ENCODE measurements at places on chromosomes 2 and 18.
A peak's percentile ranks its signal among the peaks of the same experiment; 100 is the strongest.

DNA sequence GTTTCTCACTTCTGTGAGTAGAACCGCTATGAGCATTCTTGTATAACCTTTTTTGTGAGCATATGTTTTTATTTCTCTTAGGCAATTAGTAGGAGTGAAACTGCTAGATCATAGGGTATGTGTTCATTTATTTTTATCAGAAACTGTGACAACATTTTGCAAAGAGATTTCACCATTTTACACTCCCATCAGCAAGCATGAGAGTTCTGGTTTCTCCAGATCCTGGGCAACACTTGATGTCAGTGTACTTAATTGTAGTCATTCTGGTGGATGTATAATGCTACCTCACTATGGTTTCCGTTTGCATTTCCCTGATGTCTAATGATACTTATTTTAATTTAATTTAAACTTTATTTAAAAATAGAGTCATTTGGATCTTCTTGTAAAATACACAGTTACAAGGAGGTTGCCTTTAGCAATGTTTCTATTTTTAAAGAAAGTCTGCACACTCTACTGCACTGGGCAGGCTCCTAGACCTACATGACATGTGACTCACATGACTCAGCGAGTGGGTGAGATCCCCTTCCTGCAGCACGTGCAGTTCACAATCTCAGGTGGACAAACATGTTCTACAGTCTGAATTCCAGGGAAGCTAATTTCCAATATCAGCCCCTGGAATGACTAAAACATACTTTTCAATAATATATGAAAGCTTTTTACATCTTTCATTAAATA, 127.0 kb upstream of the BCL2L11 start:
- DNase-seq, result peak; percentile 87

GRCh38 chr2:159044804-159045286, 76.4 kb downstream of the TANC1 start:
- DNase-seq, result no peak

- no peak for DNase-seq
Observed at GRCh38 chr18:40524881-40525280, 1430.2 kb upstream of the PIK3C3 start.

- DNase-seq, result no peak
Observed at GRCh38 chr18:9915291-9916076, 1.7 kb downstream of the VAPA start.

DNA sequence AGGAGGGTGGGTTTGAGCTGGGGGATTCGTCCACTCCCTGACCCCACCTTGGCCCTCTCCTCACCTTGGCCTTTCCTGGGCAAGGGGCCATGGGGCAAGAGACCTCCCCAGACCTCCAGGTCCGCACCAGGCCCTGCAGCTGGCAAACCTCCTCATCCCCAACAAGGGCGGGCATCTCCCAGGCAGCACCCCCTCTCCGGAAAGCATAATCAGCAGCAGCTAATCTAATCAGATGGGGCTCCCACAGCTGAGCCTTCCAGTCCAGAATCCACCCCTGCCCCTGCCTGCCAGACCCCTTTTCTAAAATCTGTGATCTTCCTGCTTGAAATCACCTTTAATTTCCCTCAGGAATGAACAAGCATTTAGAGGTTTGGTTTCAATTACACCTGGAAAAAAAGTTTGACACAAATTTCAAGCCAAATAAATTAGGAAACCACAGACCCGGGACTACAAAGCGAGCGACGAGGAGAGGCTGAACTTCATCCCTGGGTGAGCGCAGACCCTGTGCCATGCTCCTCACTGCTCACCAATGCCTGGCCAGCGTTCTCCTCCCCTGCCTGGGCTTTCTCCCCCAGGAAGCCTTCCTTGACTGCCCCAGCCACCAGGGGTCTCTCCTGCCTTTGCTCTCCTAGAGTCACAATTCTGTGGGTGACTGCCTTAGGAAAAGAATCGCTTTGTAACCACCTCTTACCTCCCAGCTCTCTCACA, 143.0 kb upstream of the MYCN start:
- no peak for DNase-seq

- peak; percentile 92 for DNase-seq
Observed at GRCh38 chr2:27249891-27250651, 12.8 kb downstream of the SLC30A3 start.

DNA sequence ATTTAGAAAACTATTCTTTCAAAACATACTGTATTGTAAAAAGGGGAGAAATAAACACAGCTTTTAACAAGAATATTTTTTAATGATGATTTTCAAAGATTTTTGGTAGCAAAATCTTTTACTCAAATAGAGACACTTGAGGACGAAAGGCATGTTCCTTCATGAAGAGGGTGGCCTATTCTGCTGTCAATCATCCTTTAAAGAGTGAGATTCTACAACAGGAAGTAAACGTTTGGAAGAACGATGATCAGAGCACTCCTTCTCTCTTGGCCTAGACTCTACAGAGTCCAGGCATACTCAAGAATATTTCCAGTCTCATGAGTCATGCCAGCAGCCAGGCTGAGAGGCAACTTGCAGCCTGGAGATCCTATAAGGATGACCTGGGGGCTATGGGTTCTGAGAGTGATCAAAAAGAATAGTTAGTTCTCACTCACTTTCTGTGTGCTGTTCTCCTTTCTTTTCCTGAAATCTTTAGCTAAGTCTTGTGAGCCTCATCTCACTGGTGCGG, 62.4 kb upstream of the TCF4 start:
- DNase-seq, result no peak

DNA sequence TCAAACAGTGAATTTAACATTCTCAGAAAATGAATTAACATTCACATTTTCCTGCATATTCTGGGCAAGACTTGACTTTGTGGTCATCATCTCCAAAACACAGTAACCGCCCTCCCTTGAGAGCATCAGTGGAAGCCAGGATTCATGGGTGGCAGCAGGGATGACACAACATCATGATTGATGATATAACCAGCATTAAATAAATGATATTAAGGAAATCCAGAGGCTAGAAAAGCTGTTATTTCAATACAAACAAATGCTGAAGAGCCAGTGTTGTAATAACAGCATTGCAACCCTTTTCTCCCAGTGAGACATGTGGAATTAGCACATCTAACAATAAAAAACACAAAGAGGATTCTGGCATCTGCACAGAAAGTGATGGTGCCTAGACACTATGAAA, 41.1 kb downstream of the CDC42EP3 start:
- DNase-seq, result no peak

DNA sequence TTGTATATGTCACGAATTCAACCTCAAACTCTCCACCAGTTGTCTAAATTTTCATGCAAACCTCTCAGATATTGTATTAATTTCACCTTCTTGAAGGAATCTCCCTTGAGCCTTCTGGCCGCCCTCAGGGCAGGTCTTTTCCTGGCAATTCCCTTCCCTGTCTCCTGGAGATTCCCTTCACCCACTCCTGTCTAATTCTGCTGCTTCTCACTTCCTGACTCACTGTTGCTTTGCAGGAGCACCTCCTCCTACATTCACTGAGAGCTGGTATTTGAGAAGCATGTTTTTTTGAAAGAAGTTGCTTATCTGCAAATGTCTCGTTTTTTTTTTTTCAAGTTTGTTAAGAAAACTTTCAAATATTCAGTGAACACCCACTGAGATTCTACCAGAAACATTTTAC, 79.9 kb upstream of the OTOS start:
- DNase-seq, result no peak

GRCh38 chr18:50671376-50671775, 111.5 kb downstream of the MAPK4 start:
- no peak for DNase-seq

DNA sequence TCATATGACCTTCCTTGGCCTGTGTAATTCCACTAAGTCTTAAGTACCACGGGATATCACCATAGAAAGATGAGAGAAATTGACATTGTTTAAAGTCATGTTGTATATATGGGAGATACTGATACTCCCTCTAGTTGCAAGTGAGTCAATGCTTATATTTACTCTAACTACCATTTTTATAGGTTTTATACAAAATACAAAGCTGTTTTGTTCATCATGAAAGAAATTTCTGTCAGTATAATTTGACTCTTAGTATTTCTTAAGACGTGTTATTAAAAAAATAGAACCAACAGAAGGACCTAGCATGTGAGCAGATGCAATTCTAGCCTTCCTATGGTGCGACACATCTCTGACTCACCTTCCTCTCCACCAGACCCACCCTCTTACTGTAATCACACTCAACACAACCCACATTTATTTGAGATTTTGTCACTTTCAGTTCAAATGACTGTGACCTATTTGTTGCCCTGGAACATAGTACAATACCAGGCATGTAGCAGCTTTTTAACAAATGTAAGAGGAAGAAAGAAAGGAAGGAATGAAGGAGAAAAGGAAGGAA, 453.1 kb downstream of the CMPK2 start:
- no peak for DNase-seq

DNA sequence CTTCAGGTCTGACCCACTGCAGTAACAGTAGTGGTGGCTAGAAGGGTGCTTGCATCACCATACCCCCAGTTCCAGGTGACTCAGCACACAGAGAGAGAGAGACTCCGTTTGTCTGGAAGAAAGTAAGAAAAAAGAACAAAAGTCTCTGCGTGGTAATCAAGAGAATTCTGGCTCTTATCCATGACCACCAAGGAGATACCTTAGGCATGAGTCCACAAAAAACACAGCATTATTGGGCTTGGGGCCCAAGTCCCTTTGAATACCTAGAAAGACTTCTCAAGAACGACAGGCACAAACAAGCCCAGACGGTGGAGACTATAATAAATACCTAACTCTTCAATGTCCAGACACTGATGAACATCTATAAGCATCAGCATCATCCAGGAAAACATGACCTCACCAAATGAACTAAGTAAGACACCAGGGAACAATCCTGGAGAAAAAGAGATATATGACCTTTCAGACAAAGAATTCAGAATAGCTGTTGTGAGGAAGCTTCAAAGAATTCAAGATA, 21.7 kb upstream of the BAZ2B start:
- no peak for DNase-seq

DNA sequence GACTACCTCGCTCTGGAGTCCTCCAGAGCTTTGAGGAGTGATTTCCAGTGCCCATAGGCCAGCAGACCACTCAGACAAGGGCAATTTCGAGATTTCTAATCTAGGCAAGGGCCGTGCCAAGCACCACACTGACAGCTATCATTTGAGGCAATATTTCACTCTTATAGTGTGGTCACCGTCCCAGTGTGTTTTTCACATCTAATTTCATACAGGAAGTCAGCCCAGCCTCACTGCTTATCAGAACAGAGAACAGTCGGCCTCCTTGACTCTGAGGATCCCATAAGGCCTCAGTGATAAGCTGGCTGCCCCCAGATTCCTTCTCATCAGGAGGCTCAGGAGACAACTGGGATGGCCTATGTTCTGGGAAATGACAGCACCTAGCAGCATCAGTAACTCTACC, 581 bp downstream of the CAPN14 start:
- no peak for DNase-seq

DNA sequence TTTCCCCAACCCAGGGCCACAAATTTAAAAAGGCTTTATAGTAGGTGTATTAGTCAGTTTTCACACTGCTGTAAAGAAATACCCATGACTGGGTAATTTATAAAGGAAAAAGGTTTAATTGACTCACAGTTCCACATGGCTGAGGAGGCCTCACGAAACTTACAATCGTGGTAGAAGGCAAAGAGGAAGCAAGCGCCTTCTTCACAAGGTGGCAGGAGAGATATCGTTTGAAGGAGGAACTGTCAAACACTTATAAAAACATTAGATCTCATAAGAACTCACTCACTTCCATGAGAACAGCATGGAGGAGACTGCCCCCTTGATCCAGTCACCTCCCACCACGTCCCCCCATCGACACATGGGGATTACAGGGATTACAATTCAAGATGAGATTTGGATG, 70.4 kb downstream of the FECH start:
- no peak for DNase-seq

- no peak for DNase-seq
Observed at GRCh38 chr2:109446278-109447131, 167.3 kb downstream of the SEPTIN10 start.

DNA sequence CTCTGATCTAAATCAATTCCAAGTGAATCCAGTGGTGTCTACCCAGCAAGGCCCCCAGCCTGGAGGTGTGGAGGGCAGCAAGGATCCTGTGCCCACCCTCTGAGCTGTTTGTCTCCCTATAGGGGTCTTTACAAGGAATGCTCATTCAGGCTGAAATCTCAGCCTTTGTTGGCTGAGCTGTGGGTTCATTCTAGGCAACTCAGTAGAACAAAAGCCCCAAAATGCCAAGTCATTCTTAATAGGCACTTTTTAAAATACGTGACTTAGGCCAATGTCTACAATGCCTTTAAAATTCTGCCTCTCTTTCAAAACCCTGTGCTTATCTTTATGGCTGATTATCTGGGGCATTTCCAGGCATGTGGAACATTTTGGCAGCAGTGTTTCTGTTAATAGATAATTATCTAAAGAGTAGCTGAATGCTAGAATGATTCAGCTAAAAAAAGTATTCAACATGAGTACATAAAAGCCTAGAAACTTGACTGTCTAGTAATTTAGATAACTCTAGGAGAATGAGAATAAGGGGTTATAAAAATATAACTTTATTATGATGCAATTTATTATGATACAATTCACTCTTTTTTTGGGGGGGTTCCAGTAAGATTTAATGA, 7.4 kb downstream of the UGT1A6 start:
- no peak for DNase-seq

- DNase-seq, result no peak
Observed at GRCh38 chr18:8662560-8663255, 42.6 kb upstream of the MTCL1 start.

DNA sequence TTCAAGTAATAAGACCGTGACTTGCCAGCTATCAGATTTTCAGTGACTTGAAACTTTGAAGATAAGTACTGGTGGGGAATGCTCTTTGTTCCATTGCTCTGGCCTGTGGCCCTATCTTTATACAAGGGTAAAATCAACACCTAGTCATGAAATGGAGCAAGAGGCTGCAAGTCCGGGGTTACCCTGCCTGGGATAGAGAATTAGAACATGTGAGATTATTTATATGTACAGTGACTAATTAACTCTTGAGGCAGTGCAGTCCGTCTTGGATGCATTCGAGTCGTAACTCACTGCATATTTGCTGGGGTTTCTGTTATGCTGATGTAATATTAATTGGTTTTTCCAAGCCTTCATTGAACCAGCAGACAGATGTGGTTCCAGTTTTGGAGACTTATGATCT, 105.8 kb upstream of the LYPD6 start:
- no peak for DNase-seq

DNA sequence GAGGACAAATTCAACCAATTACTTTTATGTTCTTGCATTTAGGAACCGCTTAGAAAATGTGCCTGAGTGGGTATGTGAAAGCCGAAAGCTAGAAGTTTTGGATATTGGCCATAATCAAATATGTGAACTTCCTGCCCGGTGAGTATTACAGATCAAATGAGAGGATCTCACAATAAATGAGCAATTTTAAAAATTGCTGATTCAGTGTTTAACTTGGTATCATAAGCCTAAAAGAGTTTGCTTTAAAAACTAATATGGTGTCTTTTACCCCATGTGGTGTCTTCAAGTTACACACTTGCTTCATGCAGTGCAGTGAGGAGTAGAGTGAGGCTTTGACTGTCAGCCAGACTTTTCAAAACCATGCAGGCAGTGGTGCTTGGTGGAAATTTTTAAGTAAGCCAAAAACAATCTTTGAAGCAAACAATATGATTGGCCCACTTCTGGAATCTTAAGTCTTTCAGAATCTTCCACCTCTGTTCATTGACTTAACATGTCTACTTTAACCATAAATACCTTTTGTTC, 199.6 kb downstream of the PHLPP1 start:
- no peak for DNase-seq

- no peak for DNase-seq
Observed at GRCh38 chr2:174044556-174044955, 79.4 kb upstream of the SP3 start.

Data from upper lobe of left lung (tissue), 6 donors.